DND-41 (cell line): ENCODE measurements at places on chromosomes 5 and 9.

- peak; percentile 88 for DNase-seq
Measured at GRCh38 chr9:35114113-35114839, 1.4 kb downstream of the ATOSB start.

GRCh38 chr5:172716796-172717313 lies 54.1 kb downstream of the DUSP1 start:
- DNase-seq: peak; percentile 75

- DNase-seq: no peak
Measured at GRCh38 chr9:115341426-115341825, 223.5 kb upstream of the TNC start.

- no peak for DNase-seq
Measured at GRCh38 chr9:37119360-37119759, 1.0 kb upstream of the ZCCHC7 start.

DNA sequence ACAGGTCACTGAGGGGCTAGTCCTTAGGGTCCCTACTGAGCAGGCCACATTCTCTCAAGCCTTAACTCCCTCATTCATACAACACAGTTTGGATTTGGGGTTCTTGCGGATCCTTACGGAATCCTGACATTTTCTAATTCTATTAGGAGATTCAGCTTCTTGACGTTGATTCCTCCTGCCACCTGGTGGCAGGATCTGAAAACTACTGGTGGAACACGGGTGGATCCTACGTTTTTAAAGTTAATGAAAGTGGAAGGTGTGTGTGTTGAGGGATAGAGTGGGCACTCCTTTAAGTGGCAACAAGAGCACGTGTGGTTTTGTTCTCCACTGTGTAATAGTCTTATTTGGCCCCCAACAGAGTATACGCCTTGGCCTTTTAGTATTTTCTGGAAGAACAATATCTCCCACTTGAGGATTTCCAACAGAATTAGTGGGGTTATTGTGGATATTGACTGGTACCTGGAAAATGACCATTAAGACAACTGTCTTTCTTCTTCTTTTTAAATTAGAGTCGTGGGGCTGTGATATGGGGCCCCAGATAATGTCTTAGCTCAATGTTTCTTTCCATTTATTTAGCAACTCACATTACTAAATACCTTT lies 25.2 kb downstream of the SLC28A3 start:
- DNase-seq: peak; percentile 48

- DNase-seq: no peak
Measured at GRCh38 chr9:93234600-93234999, 50.7 kb downstream of the WNK2 start.
